ENCODE measurements at places on chromosomes 7 and 10. TPM values are rescaled to one million over a fixed set of nuclear protein-coding genes. Genes with fewer than 3 reads are reported as not detected.

OR13A1 gene
- not detected for total RNA-seq

SEC23IP gene
- 78.9 TPM for total RNA-seq

HOXA7 gene
- total RNA-seq = not detected

SPOCK2 gene
- 0.54 TPM for total RNA-seq

SEMA3C gene
- total RNA-seq = 77.5 TPM

PMPCB gene
- 52.7 TPM for total RNA-seq

Data from osteocyte (in vitro differentiated cells).